Mesangial cell (primary cell): ENCODE measurements at places on chromosomes 1 and 21. TPM values are rescaled to one million over a fixed set of nuclear protein-coding genes. Genes with fewer than 3 reads are reported as not detected.

The TMEM234 gene
- total RNA-seq, result 12.8 and 17.8 TPM in 2 replicates

The ZNF648 gene
- total RNA-seq, result not detected in 2 replicates

The OLFM3 gene
- total RNA-seq, result not detected in 2 replicates

The TAS1R3 gene
- not detected in 2 replicates for total RNA-seq

The SLC45A1 gene
- total RNA-seq, result 0.98 and 6.5 TPM in 2 replicates

The TMPRSS2 gene
- total RNA-seq, result under 0.01 and 0.13 TPM in 2 replicates

The RNU1-1 gene
- total RNA-seq, result under 0.01 TPM in 2 replicates

The CACNA1S gene
- not detected in 2 replicates for total RNA-seq

The AIRE gene
- 0.13 TPM in 1 of 2 replicates, not detected in the other for total RNA-seq

The CFHR4 gene
- total RNA-seq, result not detected in 2 replicates

The NUDT4B gene
- 15.0 and 15.6 TPM in 2 replicates for total RNA-seq

The ZNF697 gene
- total RNA-seq, result 5.2 and 10.8 TPM in 2 replicates

The LCE2B gene
- not detected in 2 replicates for total RNA-seq

The ARHGEF10L gene
- total RNA-seq, result 13.0 and 29.3 TPM in 2 replicates

The OR2T33 gene
- total RNA-seq, result 0.13 and 0.33 TPM in 2 replicates

The RAP1GAP gene
- 2.6 and 36.0 TPM in 2 replicates for total RNA-seq

The EFNA4 gene
- 13.5 and 17.6 TPM in 2 replicates for total RNA-seq

The C1orf94 gene
- not detected in 2 replicates for total RNA-seq

The CHI3L2 gene
- total RNA-seq, result not detected in 2 replicates

The GBP6 gene
- not detected in 2 replicates for total RNA-seq
